ENCODE measurements at places on chromosomes 16 and 17.

DNA sequence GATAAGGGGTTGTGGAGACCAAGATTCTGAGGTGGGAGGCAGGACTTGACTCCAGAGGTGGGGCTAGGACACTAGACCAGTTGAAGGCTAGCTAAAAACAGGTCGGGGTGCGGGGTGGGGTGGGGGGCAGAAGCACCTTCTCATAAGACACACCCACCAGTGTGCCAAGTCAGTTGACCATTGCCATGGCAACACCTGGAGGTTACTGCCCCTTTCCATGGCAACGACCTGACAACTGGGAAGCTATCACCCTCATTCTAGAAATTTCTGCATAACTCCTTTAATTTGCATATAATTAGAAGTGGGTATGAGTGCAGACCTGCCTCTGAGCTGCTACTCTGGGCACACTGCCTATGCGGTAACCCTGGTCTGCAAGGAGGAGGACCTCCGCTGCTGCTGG, 53.9 kb upstream of the ALOX12 start:
- no peak for DNase-seq

- DNase-seq: no peak
These were observed 847.7 kb upstream of the RBFOX1 start for GRCh38 chr16:6484935-6485334.

DNA sequence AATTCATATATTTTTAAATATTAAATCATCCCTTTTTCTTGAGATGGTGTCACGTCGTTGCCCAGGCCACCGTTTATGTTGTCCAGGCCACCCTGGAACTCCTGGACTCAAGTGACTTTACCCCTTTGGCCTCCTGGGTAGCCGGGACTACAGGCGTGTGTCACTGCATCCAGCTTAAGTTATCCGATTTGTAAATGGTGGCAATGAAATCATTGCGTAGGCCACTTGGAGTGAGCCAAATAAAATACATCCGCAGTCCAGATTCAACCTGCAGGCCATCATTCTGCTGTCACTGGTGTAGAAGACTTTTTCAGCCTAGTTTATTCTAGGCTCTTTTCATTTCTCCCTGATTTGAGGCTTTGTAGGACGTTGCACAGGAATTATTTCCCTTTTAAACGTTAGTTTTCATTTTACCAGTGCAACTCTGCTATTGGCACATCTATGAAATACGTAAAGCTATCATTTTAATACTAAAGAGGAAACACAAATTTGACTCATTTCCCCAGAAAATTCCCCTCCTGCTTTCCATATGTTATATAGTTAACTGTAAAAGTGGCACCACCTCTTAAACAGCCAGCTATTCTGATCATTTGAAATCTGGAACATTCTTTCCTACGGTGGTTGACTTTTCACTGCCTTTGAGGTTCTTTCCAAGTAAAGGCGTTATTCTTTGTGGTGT, 449.8 kb downstream of the MAF start:
- DNase-seq: no peak

DNA sequence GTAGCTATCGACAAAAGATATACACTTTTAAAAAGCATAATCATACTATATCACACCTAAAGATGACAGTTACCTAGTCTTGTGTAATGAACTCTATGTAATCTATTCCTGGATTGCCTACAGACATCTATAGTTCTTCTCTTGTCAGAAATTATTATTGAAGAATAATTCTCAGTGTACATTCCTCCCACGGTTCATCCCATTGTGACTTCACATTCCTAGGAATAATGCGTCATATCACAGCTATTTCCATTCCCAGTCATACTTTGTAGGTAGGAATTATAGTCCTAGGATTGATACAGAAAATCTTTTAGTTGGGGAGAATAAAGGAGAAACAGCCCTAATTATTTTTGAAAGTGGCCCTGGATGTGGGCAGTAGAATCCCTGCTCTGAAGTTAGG, 44.0 kb upstream of the ABCC11 start:
- no peak for DNase-seq

GRCh38 chr16:81720973-81721906, 57.9 kb upstream of the PLCG2 start:
- DNase-seq: no peak

DNA sequence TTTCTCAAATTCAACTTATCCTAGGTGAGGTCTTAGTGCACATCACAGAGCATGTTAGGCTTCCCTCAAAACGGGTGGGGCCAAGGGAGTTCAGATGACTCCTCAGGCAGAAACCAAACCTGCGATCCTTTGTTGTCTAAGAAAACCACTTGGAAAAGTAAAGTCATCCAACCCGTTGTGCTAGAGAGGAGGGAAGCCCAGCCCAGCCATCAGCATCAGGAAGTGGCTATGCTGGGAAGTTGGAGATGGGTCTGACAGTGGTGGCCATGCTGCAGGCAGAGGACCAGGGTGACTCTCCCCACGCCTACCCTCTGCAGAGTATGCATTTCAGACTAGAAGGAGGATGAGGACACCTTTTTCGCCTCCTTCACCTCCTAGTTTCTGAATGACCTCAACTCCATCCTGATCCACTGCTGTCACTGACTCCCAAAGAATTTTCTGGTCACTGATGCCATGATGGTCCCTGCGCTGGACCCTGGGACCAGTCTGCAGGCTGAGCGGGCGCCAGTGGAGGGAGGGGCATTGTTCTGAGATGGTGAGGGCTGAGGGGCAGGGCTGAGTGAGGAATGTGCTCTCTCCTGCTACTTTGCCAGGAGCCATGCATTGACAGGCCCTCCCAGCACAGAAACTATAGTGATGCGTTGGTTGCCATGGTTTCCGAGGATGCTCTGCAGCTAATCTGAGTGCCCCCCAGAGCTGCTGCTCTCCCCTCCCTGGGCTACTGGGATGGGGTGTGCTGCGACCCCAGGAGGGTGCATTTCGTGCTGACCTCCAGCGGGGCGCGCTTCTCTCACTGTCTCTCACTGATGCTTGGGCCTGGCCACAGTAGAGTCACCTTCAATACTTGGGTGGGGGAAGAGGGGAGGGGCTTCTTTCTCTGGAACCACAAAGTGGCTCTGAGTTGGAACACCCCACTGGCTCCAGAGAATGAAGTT, 20.4 kb downstream of the ALOX12B start:
- DNase-seq: no peak

- peak; percentile 34 for DNase-seq
These were observed 84.9 kb upstream of the CBX4 start for GRCh38 chr17:79923974-79924638.

- DNase-seq: no peak
These were observed 70.1 kb downstream of the KCNJ2 start for GRCh38 chr17:70239391-70239826.

DNA sequence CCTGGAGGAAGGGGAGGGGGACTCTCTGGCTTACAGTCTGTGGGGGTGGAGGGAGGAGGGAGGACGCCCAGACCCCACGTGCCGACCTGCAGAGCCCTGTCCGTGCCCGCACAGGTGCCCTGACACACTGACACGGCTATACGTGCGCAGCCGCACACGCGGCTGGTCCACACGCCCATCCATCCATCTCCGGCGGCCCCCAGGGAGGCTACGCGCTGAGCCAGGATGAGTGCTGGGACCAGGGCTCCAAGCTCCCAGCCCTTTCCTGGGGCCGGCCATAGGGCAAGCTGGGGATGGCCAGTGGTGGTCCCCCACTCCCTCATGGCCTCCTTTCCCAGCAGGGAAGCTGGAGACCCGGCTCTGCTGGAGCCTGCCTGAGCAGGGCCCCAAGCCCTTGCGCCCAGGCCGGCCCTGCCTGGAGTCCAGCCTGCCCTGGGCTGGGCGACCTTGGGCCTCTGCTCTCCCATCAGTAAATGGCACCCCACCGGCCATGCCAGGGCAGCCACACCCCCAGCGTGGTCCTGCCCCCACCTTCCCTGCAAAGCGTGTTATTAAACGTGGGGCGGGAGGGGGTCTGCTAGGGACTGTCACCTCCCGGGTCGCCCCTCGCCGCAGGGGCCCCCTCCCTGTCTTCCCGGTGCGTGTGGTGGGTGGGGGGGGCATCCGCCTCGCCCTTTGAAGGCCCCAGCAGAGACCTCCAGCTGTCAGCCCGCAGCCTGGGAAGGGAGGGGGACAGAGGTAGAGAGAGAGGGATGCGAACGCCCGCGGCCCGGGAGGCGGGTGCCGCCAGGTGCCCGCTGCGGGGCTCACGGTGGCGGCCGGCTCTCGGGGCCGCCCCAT, 863 bp downstream of the CASKIN1 start:
- DNase-seq: no peak

DNA sequence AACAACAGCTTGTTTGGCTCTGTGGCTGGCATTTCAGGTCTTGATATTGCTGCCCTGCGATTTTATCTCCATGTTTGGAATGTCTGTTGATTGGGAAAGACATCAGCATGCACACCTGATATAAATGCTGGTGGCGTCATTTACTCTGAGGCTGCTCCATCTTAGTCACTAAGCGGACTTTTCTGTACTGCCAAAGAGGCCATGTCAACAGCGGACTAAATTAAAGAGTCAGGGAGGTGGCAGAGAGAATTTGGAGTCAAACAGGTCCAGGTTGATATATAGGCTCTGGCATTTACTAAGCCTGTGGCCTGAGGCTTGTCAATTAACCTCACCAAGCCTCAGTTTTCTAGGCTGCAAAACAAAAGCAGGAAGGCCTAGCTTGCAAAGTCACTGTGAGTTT, 6.2 kb downstream of the RBFOX1 start:
- no peak for DNase-seq

GRCh38 chr17:13442361-13442760, 159.4 kb downstream of the HS3ST3A1 start:
- no peak for DNase-seq

DNA sequence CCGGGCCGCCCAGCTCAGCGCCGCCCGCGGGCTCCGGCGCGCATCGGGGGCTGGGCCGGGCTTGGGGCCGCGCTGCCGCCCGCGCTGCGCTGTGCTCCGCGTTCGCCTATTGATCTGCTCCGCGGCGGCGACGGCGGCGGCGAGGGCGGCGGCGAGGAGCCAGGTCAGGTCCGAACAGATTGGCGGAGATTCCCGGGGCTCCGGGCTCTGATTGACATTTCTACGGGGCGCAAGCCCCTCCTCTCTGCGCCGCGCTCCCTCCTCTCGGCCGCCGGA, 559 bp downstream of the IRX3 start:
- DNase-seq: no peak

GRCh38 chr17:76511668-76512365, 10.6 kb upstream of the RHBDF2 start:
- DNase-seq: no peak

- peak; percentile 71 for DNase-seq
These were observed 43.9 kb upstream of the TEX2 start for GRCh38 chr17:64306850-64307463.

DNA sequence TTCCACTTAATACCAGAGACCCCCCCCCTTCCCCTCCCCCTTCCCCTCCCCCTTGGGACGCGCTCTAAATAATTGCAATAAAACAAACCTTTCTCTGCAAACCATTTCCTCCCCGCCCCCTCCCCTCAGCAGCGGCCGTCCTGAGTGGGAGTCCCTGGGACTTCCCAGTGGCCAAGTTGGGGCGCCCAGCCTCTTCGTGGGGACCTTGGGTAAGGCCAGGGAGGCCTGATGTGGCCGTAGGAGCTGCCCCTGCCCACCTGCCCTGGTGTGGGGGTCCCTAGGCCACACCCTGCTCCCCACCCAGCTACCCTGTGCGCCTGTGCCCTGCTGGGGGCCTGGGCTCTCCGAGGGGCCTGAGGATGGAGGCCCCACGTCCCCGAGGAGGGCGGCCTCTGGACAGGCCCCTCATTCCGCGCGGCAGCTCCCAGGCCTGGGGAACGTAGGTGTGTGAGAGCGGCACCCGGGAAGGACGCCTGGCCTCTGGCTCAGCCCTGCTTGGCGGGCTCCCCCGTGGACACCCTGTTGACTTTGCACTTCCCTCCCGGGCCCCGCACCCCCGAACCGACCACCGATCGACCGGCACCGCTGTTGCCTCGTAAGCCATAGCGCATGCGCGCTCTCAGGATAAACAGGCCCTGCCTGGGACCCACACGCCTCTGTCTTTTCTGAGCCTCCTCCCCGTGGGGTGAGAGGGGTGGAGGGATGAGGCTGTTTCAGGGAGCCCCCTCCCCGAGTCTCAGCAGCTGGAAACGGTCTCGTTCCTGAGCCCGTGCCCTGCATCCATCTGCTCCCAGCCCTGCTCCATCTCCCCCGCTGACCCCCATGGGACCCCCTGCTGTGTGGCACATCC, 9.0 kb downstream of the NTHL1 start:
- DNase-seq: no peak

DNA sequence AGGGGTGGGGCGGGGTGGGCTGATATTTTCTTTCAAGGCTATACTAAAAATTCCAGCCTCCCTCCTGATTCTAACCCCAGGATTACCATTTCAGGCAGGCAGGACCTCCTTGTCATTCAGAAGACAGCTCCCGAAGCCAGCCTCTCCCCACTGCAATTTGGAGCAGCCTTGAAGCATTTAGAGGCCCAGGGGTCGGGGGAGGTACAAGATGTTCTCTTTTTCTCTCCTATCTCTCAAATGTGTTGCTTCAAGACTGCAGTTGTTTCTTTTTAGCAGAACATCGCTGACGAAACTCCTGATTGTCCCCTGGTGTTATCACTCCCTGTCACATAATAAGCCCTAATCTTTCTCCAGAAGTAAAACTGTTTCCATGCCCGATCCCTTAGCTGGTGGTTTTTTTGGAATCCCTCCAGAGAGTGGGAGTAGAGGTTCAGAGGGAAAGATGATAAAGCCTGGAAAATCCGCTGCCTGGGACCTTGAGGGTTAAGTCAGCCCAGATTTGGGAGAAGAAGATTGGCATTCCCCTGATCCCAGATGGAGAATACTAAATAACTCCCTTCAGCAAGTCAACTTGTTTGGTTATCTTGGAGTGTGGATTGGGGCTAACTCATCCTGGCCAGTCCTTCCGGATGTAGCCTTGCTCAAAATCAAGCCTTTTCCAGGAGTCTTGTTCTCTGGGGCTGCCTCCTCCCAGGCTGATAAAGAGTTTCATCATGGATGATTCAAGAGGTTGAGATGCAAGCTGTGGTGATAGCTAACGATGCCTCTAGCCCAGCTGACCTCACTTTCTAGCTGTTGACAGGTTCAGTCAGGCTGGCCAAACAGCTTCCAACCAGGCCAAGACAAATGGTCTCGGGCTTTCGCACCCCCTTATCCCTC, 71.3 kb downstream of the SOX9 start:
- DNase-seq: no peak

- DNase-seq: no peak
These were observed 6.8 kb upstream of the KRTAP17-1 start for GRCh38 chr17:41322094-41322902.

DNA sequence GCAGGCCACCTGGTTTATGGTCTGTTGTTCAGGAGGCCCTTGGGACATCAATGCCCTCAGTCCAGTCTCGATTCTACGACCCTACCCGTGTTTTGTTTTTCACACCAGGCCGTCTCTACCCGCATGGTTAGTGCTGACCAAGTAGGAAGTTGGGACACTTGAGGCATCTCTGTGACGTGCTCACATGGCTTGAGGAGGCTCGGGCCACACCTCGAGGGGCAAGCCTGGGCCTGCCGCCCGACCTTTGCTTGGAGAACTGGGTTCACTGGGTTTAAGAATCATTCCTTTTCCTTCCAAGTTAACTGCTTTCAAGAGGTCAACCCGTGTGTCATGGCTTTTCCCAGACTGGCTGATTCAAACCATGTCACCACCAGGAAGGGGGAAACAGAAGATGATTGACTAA, 86.8 kb downstream of the CMIP start:
- no peak for DNase-seq
